ENCODE measurements at places on chromosomes 1 and 21.

DNA sequence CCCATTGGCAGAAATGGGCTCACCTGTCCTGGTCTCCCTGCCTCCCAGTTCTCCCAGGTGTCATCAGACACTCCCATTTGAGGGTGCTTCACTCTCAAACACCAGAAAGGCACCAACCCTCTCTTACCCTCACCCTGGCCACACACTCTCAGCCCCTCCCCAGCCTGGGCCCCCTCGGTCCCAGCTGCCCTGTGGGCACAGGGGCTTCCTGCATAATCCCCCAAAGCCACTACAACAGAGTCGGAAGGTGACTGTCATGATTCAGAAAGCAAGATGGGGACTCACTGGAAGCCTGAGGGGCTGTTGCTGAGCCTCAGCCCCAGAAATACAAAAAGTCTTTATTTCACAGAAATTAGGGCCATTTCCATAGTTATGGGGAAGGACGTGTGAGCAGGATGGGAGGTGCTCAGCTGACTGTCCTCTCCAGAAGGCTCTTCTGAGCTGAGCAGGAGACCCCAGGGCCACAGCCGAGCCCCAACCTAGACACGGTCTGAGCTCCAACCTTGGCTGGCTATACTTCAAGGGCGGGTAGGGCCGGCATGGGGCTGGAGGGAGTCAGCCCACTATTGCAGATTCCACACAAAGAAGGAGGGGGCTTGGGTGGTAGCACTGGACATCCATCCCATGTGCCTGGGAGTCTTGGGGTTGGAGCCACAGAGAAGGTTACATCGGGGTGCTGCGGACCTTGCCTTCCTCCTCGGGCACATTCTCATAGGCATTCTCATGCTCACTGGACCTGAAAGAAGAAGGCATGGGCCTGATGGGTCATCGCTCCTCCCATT, 6.3 kb downstream of the PDZK1IP1 start:
- DNase-seq = no peak

GRCh38 chr1:232743999-232744398, 61.2 kb upstream of the MAP10 start:
- no peak for DNase-seq

DNA sequence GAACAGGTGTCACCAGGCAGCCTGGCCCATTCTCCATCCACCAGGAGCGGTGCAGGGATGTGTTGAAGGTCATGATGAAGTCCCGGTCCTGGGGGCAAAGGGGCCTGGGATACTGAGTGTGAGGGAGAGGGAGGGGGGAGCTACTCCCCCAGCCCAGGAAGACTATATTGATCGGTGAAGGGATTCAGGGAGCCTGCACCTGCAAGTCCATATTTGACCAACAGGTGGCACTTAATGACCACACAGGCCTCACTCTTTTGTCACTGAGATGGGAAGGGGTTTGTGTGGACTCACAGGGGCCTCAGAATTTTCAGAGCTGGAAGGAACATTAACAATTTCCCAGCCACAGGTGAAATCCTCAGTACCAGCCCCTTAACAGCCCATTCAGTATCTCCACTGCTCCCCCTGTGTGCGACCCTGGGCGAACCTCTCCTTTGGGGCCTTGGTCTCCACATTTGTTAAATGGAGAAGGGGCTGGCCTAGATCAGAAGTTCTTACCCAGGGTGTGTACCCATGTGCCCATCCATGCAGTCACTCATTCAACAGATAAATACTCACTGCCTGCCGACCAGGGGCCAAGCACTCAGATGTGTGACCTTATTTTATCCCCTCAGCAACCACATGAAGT, 55.6 kb downstream of the NKAIN1 start:
- DNase-seq = no peak

DNA sequence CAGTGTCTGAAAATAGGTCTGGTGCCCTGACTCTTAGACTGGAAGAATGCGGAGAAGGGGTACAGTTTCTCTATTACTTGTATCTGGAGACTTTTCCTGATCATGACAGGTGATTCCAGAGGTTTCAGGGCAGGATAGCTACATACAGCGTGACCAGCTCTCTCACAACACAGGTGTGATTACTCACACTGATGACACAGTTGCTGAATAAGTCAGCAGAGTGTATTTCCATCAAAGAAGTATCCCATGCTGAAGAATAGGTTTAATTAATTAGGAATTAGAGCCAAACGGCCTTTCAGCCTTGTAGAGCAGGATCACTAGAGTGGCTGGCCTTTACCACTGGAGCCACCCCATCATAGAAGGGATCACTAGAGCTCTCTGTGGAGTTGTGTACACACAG, 298.6 kb downstream of the LMX1A start:
- DNase-seq = no peak

All from cortex of kidney (tissue), 1 donor.